CD4-positive, alpha-beta memory T cell (primary cell): ENCODE measurements at places on chromosomes 5 and 9. TPM values are rescaled to one million over a fixed set of nuclear protein-coding genes. Genes with fewer than 3 reads are reported as not detected.

GRCh38 chr9:99143655-99144054 is 38.7 kb downstream of the TGFBR1 start:
- no peak overlapping the region for H3K27ac ChIP-seq
- no peaks in the 10 kb centered on the region for H3K4me1 ChIP-seq
- no peaks in the 10 kb centered on the region for H3K27me3 ChIP-seq
- peaks cover 64% of the 10 kb centered on the region for H3K36me3 ChIP-seq
- no peak for DNase-seq

- no peak overlapping the region for H3K27ac ChIP-seq
- no peak for DNase-seq
- no peaks in the 10 kb centered on the region for H3K27me3 ChIP-seq
- H3K4me1 ChIP-seq, result no peaks in the 10 kb centered on the region
- no peaks in the 10 kb centered on the region for H3K36me3 ChIP-seq
Observed at GRCh38 chr5:6194906-6195612, 183.3 kb downstream of the MED10 start.

DNA sequence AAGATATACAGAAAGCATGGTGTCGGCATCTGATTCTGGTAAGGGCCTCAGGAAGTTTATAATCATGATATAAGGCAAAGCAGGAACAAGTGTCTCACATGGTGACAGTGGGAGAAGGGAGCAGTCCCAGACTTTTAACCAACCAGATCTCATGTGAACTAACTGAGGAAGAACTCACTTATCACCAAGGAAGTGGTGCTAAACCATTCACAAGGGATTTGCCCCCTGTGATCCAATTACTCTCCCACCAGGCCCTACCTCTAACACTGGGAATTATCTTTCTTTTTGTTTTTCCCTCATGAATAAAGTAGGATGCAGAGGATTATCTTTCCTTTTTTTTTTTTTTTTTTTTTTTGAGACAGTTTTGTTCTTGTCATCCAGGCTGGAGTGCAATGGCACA is 123.4 kb upstream of the LRRTM2 start:
- H3K4me1 ChIP-seq, result no peaks in the 10 kb centered on the region
- H3K36me3 ChIP-seq, result no peaks in the 10 kb centered on the region
- no peak overlapping the region for H3K27ac ChIP-seq
- no peak overlapping the region for H3K4me3 ChIP-seq

DNA sequence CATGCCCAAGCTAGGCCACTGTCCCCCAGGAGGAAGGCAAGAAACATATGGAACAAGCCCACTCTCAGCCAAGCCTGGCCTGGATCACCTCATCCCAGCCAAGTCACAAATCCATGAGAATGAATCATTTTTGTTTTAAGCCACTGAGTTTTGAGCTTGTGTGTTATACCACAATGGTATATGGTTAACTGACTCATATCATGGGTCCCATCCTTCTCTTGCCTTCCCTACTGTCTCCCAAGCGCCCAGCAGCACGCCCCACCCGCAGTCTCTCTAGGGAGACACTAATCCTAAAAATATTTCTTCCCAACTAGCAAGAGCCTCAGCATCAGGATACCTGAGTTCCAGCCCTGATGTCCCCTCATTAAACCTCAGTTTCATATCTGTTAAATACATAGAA is 248.1 kb downstream of the CDK5RAP2 start:
- H3K4me3 ChIP-seq, result no peak overlapping the region
- DNase-seq, result no peak
- H3K36me3 ChIP-seq, result no peaks in the 10 kb centered on the region
- H3K27me3 ChIP-seq, result no peaks in the 10 kb centered on the region
- H3K27ac ChIP-seq, result no peak overlapping the region

DNA sequence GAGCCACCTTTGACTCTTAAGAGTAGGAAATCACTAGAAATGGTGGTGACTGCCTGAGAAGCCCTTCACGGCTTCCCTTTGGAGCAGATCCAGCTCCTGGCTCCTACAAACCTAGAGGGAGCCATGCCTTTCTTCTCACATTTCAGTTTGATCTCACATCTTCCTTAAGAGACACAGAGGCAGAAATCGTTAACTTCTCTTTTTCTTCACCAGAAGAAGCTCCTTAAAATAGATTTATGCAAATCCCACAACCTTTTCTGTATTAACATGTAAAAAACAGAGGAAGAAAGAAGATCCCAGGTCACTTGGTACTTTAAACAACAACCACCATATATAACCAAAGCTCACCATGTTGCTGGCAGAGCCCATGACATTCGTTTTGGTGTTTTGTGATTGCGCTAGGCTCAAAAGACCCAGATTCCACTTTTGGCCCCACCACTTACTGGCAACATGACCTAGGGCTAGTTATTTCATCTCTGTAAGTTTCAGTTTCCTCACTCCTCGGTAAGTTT is 29.6 kb downstream of the PAX5 start:
- no peaks in the 10 kb centered on the region for H3K36me3 ChIP-seq
- H3K4me1 ChIP-seq, result no peaks in the 10 kb centered on the region
- H3K4me3 ChIP-seq, result no peak overlapping the region

DNA sequence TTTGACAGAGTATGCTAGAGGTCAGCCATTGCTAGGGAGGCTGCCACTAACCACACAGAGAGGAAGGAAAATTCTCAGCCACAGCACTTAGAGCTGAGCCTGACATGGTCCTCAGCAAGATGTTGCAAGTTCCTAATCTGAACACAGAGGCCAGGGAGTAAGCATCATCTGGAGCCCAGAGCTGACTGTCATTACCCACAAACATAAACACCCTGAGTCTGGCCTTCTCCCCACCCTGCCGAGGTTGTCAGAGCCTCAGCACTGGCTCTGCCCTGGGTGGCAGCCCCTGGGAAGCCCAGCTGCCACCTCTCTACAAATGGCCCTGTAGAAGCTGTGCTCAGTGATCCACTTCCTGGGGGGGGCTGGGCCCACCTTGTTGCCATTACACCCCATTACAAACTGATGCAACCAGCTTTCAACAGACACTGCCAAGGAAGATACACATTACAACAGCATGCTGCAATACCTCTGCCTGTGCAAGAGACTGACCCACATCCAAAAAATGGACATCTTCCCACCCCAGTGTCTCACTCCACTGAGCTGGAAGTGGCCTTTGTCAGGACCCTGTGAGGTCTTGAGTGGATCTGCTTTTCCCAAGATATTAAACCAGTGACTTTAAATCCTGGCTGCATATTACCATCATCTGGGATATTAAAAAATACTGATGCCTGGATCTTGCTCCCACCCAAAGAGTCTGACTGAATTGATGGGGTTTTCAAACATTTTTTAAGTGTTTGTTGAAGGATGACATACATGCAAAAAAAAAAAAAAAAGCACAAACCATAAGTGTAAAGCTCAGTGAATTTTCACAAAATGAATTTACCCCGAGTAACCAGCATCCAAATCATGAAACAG is 33.0 kb downstream of the IRF1 start:
- no peak overlapping the region for H3K4me3 ChIP-seq
- H3K36me3 ChIP-seq, result no peaks in the 10 kb centered on the region
- DNase-seq, result peak; percentile 29
- peak overlapping the region; percentile 77 for H3K27ac ChIP-seq

CDHR2 gene
- total RNA-seq, result 2.9 TPM

PKD2L2 gene
- not detected for total RNA-seq

C9orf78 gene
- total RNA-seq, result 95.5 TPM

DNA sequence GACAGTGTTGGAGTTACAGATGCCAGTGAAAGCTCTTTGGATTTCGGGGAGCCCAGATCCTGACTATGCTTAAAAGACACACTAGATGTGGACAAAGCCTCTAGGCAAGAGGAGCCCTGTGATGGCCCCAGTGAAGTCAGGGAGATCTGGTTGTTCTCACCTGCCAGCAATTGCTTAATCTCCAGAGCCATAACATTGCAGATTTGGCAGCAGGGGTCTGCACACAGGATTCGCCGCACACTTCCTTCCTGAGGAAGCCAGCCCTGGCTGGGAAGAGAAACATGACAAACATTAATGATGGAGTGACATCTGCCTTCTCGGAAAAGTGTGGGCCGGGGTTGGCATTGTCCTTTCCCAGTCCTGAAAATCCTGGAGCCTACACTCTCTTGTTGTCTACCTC is 65.2 kb upstream of the PHF24 start:
- H3K4me3 ChIP-seq, result no peak overlapping the region
- no peaks in the 10 kb centered on the region for H3K36me3 ChIP-seq
- H3K27ac ChIP-seq, result no peak overlapping the region

DNA sequence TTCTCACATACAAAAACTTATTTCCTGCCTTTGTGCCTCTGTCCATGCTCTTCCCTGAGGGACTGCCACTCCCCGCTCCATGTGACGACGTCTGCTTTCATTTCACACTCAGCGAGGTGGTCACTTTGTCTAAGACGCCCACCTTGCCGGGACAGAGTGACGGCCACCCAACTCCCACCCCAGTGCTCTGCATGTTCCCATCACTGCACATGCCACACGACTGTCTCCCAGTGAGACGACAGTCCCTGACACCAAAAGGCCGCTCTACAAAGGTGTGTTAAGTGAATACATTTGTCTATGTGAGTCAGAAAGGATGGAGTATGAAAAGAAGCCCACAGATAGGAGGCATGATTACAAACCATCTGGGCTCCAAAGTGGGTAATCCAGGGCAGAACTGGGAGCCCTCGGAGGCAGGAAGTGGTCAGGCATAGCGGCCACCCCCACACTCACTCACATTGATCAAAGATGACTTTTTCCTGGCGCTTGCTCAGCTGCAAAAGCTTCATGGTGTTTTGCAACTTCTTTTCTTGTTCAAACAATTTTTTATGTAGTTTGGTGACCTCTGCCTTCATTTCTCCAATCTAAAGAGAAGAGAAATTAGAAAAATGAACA is 185.8 kb downstream of the CDK5RAP2 start:
- no peak overlapping the region for H3K27ac ChIP-seq
- H3K27me3 ChIP-seq, result no peaks in the 10 kb centered on the region
- DNase-seq, result peak; percentile 13
- H3K4me1 ChIP-seq, result peaks cover 22% of the 10 kb centered on the region
- peaks cover 70% of the 10 kb centered on the region for H3K36me3 ChIP-seq
- no peak overlapping the region for H3K4me3 ChIP-seq

PCDHGC5 gene
- not detected for total RNA-seq

- no peak overlapping the region for H3K4me3 ChIP-seq
- no peak overlapping the region for H3K27ac ChIP-seq
- no peaks in the 10 kb centered on the region for H3K36me3 ChIP-seq
Observed at GRCh38 chr9:4760122-4760521, 19.1 kb upstream of the AK3 start.

GRCh38 chr9:35618325-35618727 is at the start of gene CD72:
TSS of gene CD72 (minus strand) at chr9:35618413. CDS start at chr9:35618303, 110 bp downstream.
- peak within 1 kb of the TSS; percentile 63 for H3K4me3 ChIP-seq
- no peaks in the 10 kb centered on the region for H3K36me3 ChIP-seq
- DNase-seq, result no peak
- H3K27ac ChIP-seq, result peak within 1 kb of the TSS; percentile 60
- peaks cover 36% of the 10 kb centered on the region for H3K4me1 ChIP-seq

DNA sequence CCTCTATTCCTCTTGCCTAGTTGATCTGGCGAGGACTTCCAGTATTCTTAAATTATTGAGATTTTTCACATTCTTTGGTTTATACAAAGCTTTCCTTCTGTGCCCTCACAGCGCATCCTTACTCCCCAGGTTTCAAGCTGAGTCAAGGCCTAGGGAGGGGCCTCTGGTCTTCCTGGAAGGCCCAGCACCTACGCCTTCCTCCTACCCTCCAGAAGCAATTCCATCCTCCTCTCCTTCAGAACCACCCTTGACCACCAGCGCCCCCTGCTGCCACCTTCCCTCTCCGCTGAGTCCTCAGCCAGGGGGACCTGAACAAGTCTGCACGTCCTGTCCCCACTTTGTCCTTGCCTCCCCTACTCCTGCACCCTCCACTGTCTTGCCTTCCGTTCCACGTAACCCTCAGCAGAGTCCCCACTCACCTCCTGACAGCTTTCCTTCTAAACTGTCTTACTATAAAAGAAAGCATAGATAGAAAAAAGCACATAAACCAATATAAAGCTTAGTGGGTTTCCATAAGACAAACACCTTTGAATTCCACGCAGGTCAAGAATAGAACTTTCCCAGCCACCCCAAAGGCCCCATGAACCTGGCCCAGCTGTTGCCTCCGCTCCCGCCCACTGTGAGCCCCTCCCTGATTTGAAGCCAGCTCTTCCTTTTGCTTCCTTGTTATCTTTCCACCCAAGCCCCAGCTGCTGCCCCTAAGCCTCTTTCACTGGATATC is 63.0 kb upstream of the CTSL start:
- H3K4me1 ChIP-seq, result no peaks in the 10 kb centered on the region

FOXE1 gene
- total RNA-seq, result not detected

GRCh38 chr5:173035904-173036707 is 20.0 kb upstream of the CREBRF start:
- H3K27me3 ChIP-seq, result no peaks in the 10 kb centered on the region
- DNase-seq, result no peak
- H3K27ac ChIP-seq, result peak overlapping the region; percentile 71
- peaks cover 46% of the 10 kb centered on the region for H3K4me1 ChIP-seq
- peaks cover 6% of the 10 kb centered on the region for H3K36me3 ChIP-seq

DNA sequence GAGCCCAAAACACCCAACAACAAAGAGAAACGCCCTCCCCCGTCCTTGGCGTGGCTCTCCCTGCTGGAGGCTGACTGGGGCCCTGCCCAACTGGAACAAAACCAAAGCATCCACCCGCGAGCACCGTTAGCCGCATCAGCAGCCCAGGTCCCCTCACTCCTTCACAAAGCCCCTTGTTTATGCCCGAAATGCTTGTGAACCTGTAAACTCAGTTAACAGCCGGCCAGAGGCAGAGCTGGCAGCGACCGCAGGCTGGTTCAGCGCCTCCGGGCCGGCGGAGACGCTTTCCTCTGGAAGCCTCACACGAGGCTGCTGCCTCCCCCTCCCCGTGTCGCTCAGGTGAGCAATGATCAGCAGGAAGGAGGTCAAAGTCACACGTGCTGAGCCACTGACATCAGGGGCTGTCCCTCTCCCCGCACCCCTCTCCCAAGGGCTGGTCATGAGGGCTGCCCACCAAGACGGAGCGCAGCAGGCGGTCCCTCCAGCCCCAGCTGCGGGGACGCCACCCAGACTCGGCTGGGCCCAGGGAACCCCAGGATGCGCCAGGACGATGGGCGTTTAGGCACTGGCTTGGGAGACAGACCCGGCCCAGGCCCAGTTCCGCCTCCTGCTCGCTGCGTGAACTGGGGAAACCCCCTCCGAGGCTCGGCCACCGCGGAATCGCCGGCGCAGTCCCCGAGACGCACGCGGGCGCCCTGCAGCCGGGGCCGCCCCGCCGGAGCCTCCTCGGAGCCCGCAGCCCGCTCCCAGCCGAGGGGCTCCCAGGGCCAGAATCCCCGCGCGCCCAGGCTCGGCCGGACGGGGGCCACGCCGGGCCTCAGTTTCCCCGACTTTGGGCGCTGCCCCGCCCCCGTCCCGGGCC is 563 bp downstream of the SNAPC4 start:
- peak overlapping the region; percentile 55 for H3K27ac ChIP-seq
- H3K27me3 ChIP-seq, result no peaks in the 10 kb centered on the region
- peaks cover 43% of the 10 kb centered on the region for H3K4me1 ChIP-seq
- DNase-seq, result peak; percentile 68
- peaks cover 29% of the 10 kb centered on the region for H3K36me3 ChIP-seq
- H3K4me3 ChIP-seq, result peak overlapping the region; percentile 57

DNA sequence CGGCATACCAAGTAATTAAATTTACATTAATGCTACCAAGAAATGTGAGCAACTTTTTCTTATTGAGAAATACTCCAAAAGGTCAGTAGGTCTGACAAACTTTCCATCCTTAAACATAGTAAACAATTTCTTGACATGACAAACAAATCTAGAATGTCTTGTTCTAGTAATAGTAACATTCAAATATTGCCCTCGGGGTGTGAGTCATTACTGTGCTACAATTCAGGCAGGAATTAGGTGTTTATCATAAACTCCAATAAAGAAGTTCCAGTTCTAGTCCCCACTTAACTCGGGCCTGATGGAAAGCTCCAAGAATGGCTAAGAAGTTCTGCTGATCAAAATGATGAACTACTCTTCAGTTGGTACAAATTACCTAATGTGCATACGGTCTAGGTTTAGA is 235.6 kb upstream of the TUSC1 start:
- no peaks in the 10 kb centered on the region for H3K36me3 ChIP-seq
- no peak overlapping the region for H3K4me3 ChIP-seq
- DNase-seq, result no peak
- no peak overlapping the region for H3K27ac ChIP-seq
